Activated naive CD4-positive, alpha-beta T cell (primary cell): ENCODE measurements at places on chromosomes 16 and 17.

- DNase-seq = no peak
These were observed 6.7 kb downstream of the SHMT1 start for GRCh38 chr17:18356624-18357023.

- DNase-seq = no peak
These were observed 22.4 kb downstream of the FA2H start for GRCh38 chr16:74752258-74752657.

DNA sequence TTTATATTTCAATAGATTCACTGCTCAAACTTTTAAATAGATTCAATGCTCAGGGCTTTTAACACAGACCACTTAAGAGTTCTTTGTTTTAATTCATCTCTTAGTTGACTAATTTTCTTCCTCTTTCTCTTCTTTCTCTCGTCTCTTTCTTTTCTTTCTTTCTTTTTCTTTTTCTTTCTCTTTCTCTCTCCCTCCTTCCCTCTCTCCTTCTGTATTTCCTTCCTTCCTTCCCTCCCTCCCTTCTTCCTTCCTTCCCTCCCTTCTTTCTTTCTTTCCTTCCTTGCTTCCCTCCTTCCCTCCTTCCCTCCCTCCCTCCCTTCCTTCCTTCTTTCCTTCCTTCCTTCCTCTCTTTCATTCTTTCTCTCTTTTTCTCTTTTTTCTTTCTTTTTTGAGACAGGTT lies 104.4 kb downstream of the LYRM1 start:
- no peak for DNase-seq

GRCh38 chr16:25213709-25214397 lies 2.9 kb upstream of the AQP8 start:
- no peak for DNase-seq

DNA sequence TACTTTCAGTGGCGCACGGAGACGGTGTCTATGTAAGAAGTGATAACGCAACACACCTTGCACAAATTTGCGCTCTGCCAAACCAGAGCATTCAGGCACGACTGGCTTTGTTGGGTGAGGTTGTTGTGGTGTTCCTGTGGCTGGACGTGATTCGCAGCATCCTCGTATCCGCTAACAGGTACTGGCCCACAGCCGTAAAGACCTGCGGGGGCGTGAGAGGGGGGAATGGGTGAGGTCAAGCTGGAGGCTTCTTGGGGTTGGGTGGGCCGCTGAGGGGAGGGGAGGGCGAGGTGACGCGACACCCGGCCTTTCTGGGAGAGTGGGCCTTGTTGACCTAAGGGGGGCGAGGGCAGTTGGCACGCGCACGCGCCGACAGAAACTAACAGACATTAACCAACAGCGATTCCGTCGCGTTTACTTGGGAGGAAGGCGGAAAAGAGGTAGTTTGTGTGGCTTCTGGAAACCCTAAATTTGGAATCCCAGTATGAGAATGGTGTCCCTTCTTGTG lies 510.9 kb downstream of the KCNJ18 start:
- DNase-seq = no peak
